ENCODE measurements at places on chromosomes 2 and 18. TPM values are rescaled to one million over a fixed set of nuclear protein-coding genes. Genes with fewer than 3 reads are reported as not detected.

- DNase-seq = no peak
- no peak overlapping the region for H3K4me3 ChIP-seq
- no peaks in the 10 kb centered on the region for H3K27me3 ChIP-seq
- no peaks in the 10 kb centered on the region for H3K36me3 ChIP-seq
- H3K4me1 ChIP-seq = no peaks in the 10 kb centered on the region
Measured at GRCh38 chr18:26496528-26496927, 51.8 kb downstream of the KCTD1 start.

DNA sequence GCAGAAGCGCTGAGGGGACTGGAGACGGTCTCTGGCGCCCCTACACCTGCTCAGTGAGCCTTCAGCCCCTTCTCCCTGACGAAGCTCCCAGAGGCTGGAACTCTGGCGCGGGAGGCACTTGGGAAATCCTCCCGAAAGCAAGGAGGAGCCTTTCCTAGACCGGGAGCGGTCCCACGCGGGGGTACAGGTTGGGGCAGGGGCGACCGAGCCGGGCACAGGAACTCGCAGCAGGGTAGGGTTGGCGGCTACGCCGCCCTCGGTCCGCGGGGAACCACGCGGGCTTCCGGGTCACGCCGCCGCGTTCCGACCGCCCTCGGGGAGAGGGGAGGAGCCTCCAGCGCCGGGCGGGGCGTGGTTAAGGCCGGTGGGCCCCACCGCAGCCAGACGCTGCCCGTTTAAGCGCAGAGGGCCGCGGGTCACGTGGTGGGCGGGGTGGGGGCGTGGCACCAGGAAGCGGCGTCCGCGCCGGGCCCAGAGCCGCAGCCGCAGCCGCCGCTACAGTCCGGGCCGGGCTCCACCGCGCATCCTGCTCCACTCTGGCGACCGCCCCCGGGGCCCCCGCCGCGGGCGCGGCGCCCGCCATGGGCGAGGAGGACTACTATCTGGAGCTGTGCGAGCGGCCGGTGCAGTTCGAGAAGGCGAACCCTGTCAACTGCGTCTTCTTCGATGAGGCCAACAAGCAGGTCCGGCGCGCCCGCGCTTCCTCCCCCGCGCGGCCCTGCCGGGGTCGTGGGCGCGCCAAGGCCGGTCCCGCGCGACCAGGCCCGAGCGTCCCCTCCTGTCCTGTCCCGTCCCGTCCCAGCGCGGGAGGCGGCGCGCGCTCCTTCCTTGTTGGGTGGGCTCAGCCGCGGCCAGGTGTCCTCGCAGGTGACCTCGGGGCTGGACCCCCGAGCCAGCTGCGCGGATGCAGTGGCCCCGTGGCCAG lies at the start of gene RMC1:
Gene RMC1 (plus strand): TSS at position 474 of the 925 bp plus-strand sequence. CDS start 108 bp downstream, at position 582.
- H3K27ac ChIP-seq = peak within 1 kb of the TSS; percentile 36
- peak within 1 kb of the TSS; percentile 85 for H3K4me3 ChIP-seq
- peak; percentile 97 for DNase-seq

- no peak overlapping the region for H3K4me3 ChIP-seq
- H3K27me3 ChIP-seq = no peaks in the 10 kb centered on the region
- no peaks in the 10 kb centered on the region for H3K4me1 ChIP-seq
- H3K27ac ChIP-seq = no peak overlapping the region
Measured at GRCh38 chr18:73826098-73826497, 321.5 kb downstream of the FBXO15 start.

HRH4 gene
- not detected for total RNA-seq

TSPYL6 gene
- total RNA-seq = not detected
